Sigmoid colon (tissue), 7 donors: ENCODE measurements at places on chromosomes 6 and 20. TPM values are rescaled to one million over a fixed set of nuclear protein-coding genes. Genes with fewer than 3 reads are reported as not detected.

Gene THBS2
- polyA plus RNA-seq = 1.8 TPM

GRCh38 chr6:157203764-157204163 is 119.6 kb downstream of the TMEM242 start:
- H3K4me1 ChIP-seq = peaks cover 5% of the 10 kb centered on the region
- H3K4me3 ChIP-seq = no peak overlapping the region
- H3K27me3 ChIP-seq = no peaks in the 10 kb centered on the region
- peaks cover 42% of the 10 kb centered on the region for H3K36me3 ChIP-seq
- no peak overlapping the region for H3K27ac ChIP-seq
- no peak for DNase-seq

DNA sequence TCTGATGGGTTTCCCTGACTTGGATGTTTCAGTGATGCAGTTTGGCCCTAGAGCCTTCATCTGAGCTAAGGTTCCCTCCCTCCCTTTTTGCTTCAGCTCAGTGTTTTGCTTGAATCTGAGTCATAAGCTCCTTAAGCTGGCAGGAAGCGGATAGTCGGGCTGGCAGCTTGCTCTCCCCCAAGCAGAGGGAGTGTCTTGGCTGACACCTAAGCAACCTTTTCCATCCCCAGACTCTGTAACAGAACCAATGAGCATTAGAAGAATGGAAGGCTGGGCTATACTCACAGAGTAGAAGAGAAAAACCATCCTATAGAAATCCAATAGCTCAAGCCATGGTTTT is 98.3 kb downstream of the HAO1 start:
- no peaks in the 10 kb centered on the region for H3K4me1 ChIP-seq
- no peak overlapping the region for H3K27ac ChIP-seq
- DNase-seq = peak; percentile 68
- no peaks in the 10 kb centered on the region for H3K36me3 ChIP-seq

GRCh38 chr20:59145247-59145923 is 18.2 kb upstream of the ZNF831 start:
- H3K27ac ChIP-seq = no peak overlapping the region
- peaks cover 11% of the 10 kb centered on the region for H3K4me1 ChIP-seq

DNA sequence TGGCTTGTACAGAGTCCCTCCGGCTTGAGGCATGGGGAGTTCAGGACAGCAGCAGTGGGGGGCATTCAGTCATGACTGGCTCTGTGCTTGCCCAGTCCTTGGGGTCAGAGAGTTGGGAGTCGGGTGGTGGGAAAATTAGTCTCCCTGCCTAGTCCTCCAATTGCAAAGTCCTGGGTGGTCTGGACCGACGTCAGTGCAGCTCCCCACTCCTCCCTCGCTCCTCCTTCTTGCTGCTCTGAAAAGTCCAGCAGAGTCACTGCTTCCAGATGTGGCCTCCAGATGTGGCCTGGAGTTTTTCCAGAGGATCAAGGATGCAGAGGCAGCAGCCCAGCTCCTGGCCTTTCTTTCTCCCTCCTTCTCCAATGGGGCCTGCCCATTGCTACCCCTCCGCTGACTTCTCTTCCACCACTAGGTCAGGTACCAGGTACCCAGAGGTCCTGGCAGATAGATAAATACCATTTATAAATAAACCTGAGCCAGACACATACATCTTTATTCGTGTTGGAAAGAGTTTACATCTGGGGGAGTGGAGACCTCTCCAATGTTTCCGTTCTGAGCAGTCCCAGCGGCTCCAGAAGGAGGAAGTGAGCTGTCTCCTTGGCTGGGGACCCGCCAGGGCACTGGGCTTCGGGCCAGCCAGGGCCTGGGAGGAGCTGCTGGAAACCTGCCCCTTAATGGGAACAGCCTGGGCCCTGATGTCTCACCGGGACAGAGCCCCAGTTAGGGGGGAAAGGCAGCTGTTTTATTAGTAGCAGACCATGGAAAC is 49.0 kb upstream of the RNF24 start:
- H3K4me3 ChIP-seq = no peak overlapping the region
- no peaks in the 10 kb centered on the region for H3K36me3 ChIP-seq
- no peaks in the 10 kb centered on the region for H3K27me3 ChIP-seq
- H3K4me1 ChIP-seq = no peaks in the 10 kb centered on the region
- peak overlapping the region; percentile 73 for H3K27ac ChIP-seq
- peak; percentile 96 for DNase-seq

GRCh38 chr6:31547727-31548543 is 527 bp downstream of the NFKBIL1 start:
- peak overlapping the region; percentile 42 for H3K4me3 ChIP-seq
- DNase-seq = no peak
- H3K4me1 ChIP-seq = peaks cover 25% of the 10 kb centered on the region
- no peaks in the 10 kb centered on the region for H3K36me3 ChIP-seq

DNA sequence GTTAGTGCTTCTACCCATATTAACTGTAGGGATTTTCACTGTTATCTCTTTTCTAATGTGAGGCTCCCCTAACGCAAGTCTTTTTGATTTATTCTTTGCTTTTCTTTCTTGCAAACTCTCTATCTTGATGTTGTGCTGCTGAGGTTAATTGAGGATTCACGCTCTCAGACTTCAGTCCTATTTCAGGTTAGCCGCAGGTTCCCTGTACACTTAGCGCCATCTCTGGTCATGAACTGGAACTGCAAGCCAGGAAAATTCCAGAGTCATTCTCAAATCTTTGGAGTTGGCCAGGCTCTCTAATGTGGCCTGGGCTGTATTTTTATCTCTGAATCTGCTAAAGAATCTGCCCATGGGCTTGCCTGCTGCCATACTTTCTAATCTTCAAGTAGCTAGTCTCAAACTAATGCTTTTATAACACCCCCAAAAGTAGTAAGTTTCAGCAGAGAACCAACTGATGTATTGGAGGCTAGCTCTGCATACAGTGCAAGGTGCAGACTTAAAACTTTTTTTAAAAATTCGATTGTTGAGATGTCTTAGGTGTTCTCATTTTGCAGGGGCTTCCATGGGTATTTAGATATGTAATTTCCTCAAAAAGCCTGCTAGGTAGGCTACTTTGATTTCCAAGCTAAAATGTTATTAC is 91.1 kb upstream of the OPRM1 start:
- H3K4me3 ChIP-seq = no peak overlapping the region
- no peak for DNase-seq
- no peaks in the 10 kb centered on the region for H3K4me1 ChIP-seq
- no peak overlapping the region for H3K27ac ChIP-seq

DNA sequence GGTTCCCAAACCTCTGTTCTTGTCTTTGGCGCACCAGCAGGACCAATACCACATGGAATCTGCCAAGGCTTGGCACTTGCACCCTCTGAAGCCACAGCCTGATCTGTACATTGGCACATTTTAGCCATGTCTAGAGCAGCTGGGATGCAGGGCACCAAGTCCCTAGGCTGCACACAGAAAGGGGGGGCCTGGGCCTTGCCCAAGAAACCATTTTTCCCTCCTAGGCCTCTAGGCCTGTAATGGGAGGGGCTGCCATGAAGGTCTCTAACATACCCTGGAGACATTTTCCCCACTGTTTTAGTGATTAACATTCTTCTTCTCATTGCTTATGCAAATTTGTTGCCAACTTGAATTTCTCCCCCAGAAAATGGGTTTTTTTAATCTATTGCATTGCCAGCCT is 5.4 kb upstream of the FAM120B start:
- DNase-seq = no peak
- H3K36me3 ChIP-seq = no peaks in the 10 kb centered on the region
- no peak overlapping the region for H3K4me3 ChIP-seq
- peaks cover 21% of the 10 kb centered on the region for H3K4me1 ChIP-seq

Gene MAP1LC3A
- polyA plus RNA-seq = 46.8 TPM

Gene BACH2
- polyA plus RNA-seq = 5.6 TPM

DNA sequence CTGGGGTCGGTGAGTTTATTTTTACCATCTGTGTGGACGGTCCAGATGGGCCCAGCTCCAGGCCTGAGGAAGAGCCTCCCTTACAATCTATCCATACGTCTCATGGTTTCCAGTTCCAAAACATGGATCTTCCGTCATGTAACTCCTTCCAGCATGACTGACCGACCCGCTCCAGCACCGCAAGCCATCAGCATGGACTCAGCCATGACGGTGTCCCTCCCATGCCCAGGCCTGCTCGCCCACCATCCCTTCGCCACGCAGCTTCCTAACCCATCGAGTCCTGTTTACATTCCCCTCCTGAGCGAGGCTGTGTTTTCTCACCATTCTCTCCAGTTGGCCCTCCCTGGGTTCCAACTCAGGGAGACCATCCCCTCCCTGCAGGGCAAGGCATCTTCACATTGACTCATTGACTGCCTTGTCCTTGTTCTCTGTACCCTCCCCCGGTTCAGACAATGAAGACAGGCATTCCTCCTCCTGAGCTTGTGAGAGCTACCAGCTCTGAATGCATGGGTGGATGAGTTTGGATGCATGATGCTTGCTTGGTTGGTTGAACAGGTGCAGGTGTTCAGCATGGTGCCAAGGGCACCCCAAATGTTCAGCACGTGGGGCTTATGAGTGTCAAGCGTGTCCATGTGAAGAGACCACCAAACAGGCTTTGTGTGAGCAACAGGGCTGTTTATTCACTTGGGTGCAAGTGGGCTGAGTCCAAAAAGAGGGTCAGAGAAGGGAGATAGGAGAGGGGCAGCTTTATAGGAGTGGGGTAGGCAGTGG is 235.8 kb downstream of the SMOC2 start:
- no peaks in the 10 kb centered on the region for H3K36me3 ChIP-seq
- no peak overlapping the region for H3K4me3 ChIP-seq
- no peak for DNase-seq
- no peaks in the 10 kb centered on the region for H3K27me3 ChIP-seq
- no peaks in the 10 kb centered on the region for H3K4me1 ChIP-seq

DNA sequence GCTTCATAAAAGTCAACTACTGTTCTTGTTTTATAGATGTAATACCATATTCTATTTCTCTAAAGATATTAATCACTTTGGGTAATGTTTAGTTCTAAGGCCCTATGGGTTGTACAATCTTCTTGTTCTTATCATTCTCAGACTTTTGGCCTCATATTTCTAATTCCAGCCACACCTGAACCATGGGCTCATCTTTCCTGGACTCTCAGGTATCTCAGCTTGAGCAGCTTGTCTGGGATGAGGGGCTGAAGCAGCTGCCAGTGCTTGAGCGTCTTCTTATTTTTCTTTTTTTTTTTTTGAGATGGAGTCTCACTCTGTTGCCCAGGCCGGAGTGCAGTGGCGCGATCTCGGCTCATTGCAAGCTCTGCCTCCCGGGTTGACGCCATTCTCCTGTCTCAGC is 150.2 kb downstream of the KIF6 start:
- peaks cover 5% of the 10 kb centered on the region for H3K4me1 ChIP-seq
- no peak overlapping the region for H3K27ac ChIP-seq
- no peaks in the 10 kb centered on the region for H3K27me3 ChIP-seq

GRCh38 chr20:62980970-62981369 is 25.8 kb downstream of the BHLHE23 start:
- no peak overlapping the region for H3K27ac ChIP-seq
- H3K4me1 ChIP-seq = no peaks in the 10 kb centered on the region
- H3K27me3 ChIP-seq = peaks cover 95% of the 10 kb centered on the region
- no peak for DNase-seq

Gene EYS
- polyA plus RNA-seq = 0.46 TPM

- peaks cover 5% of the 10 kb centered on the region for H3K4me1 ChIP-seq
- no peak overlapping the region for H3K4me3 ChIP-seq
- H3K27me3 ChIP-seq = no peaks in the 10 kb centered on the region
- H3K36me3 ChIP-seq = no peaks in the 10 kb centered on the region
- peak; percentile 66 for DNase-seq
These were observed 9.9 kb downstream of the SNTA1 start for GRCh38 chr20:33433465-33434234.

GRCh38 chr6:3331494-3331893 is 72.7 kb downstream of the PSMG4 start:
- DNase-seq = no peak
- H3K4me1 ChIP-seq = no peaks in the 10 kb centered on the region
- no peak overlapping the region for H3K4me3 ChIP-seq
- no peaks in the 10 kb centered on the region for H3K27me3 ChIP-seq
- H3K27ac ChIP-seq = peak overlapping the region; percentile 59

Gene C20orf141
- polyA plus RNA-seq = 0.15 TPM

Gene COL12A1
- polyA plus RNA-seq = 3.0 TPM

DNA sequence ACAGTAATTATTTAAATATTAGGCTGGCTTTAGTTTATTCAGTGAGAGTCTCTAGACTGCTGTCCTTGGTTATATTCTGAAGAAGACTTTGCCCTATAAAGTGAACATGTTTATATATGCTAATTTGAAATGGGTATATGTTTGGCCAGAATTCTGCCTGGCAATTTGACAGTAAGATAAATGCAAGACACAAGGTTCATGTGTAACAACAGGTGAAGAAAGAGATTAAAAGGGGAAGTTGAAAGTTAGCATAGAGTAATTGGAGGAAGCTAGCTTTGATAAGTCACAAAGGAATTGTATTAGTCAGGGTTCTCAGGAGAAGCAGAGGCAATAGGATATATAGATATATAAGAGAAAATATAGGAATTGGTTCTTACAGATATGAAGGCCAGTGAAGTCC is 191.4 kb downstream of the CENPW start:
- no peak overlapping the region for H3K4me3 ChIP-seq
- no peaks in the 10 kb centered on the region for H3K36me3 ChIP-seq
- H3K27ac ChIP-seq = no peak overlapping the region
- peaks cover 5% of the 10 kb centered on the region for H3K4me1 ChIP-seq

DNA sequence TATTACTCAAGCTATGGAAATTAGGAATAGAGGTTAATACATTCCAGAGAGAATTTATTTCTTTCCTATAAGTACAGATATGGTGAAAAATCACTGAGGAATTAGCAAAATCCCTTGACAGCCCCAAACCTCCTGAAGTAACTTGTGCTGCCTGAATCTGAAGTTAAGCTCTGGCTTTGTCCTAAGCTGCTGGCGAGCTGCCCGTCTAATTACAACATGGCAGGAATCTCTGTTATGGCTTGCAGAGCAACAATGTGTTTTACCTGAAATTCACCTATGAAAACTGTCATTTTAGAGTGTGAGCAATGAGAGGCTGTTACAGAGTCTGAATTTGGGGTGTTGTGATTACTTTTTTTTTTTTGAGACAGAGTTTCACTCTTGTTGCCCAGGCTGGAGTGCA is 22.5 kb upstream of the IYD start:
- H3K4me3 ChIP-seq = no peak overlapping the region
- H3K4me1 ChIP-seq = no peaks in the 10 kb centered on the region
- no peaks in the 10 kb centered on the region for H3K27me3 ChIP-seq
- DNase-seq = no peak

Gene MOG
- polyA plus RNA-seq = 0.22 TPM

Gene HTR1E
- polyA plus RNA-seq = 0.03 TPM

Gene PLA2G7
- polyA plus RNA-seq = 8.7 TPM

DNA sequence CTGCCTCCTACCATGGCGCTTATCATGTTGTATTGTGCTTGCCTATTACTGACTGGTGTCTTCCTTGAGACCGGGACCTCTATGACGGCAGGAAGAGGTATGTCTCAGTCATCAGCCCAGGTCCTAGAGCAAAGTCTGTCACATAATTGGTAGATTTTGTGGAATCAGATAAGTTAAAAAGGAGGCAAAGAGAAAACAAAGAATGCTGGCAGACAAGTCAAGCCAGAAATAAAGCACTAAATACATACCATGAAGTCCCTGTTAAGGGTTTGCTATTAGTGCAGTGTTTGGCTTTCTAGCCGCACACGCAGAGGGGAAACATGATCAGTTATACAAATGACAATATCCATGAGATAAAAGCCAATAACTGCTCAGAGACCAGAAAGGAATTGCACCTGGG is 6.0 kb downstream of the TOMM34 start:
- peaks cover 11% of the 10 kb centered on the region for H3K4me1 ChIP-seq
- H3K4me3 ChIP-seq = no peak overlapping the region
- H3K36me3 ChIP-seq = peaks cover 52% of the 10 kb centered on the region
- no peak for DNase-seq
- H3K27me3 ChIP-seq = no peaks in the 10 kb centered on the region
- no peak overlapping the region for H3K27ac ChIP-seq

- peaks cover 5% of the 10 kb centered on the region for H3K4me1 ChIP-seq
- no peaks in the 10 kb centered on the region for H3K36me3 ChIP-seq
- no peak overlapping the region for H3K27ac ChIP-seq
- DNase-seq = no peak
- H3K27me3 ChIP-seq = no peaks in the 10 kb centered on the region
- no peak overlapping the region for H3K4me3 ChIP-seq
These were observed 121.3 kb downstream of the KIF16B start for GRCh38 chr20:16451982-16452381.
